T-helper 1 cell (primary cell): ENCODE measurements at places on chromosomes 2 and 18.
A peak's percentile ranks its signal among the peaks of the same experiment; 100 is the strongest.

DNA sequence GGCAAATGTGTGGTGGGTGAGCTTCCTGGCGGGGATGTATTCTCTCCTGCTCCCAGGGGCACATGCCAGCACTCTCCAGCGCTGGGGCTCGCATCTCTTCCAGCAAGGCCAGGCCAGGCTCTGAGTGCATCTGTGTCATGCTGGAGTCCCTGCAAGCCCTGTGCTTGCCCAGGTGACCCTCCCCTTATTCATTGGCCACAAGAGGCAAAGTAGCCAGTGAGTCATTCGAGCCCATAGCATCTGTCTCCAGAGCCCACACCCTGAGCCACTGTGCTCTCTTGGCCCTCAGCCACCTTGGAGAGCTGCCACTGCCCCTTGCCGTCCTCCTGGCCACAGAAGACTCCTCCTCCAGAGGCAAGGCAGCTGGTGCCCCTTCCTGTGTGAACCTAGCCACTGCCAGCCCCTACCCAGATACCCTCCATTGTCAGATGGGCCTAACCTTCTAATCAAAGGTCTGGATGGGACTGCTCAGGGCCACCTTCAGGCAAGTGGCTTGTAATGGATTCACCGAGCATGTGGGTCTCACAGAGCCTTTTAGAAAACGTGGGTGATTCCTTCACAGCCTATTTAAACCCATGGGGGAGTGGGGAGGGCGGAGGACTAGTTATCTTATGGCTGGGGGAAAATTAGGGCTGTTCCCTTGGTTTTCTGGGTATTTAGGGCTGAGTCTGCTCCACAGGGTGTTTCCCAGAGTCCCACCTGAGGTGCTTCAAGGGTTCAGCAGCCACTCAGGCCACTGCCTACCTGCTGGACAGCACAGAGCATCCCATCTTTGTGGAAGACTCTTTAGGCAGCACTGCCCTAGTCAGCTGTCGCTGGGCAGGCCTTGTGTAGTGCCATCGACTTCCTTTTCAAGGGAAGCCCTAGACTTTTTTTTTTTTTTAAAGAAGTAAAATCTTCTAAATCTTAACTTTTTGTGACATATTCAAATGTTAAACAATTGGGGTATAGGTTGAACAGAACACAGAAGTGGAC is 137.4 kb downstream of the ACOXL start:
- no peak for DNase-seq

GRCh38 chr2:85071096-85071495 is 62.1 kb upstream of the TCF7L1 start:
- DNase-seq: no peak

DNA sequence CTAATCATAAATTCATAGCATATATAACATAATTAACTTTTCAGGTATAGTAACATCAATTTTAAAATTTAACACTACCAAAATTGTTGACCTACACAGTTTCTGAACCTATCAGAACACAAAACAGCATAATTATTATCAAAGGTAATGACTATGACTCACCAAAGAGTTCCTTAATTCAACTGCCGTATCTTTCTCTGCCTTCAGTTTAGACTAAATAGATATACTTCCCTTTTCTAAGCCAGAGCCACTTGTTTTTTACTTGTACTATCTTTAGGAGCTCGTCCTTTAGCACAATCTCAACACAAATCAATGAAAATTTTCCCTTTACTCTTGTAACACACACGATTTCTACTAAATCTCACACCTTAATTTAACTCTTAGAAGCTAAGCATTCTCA is 54.4 kb downstream of the CCDC88A start:
- no peak for DNase-seq

DNA sequence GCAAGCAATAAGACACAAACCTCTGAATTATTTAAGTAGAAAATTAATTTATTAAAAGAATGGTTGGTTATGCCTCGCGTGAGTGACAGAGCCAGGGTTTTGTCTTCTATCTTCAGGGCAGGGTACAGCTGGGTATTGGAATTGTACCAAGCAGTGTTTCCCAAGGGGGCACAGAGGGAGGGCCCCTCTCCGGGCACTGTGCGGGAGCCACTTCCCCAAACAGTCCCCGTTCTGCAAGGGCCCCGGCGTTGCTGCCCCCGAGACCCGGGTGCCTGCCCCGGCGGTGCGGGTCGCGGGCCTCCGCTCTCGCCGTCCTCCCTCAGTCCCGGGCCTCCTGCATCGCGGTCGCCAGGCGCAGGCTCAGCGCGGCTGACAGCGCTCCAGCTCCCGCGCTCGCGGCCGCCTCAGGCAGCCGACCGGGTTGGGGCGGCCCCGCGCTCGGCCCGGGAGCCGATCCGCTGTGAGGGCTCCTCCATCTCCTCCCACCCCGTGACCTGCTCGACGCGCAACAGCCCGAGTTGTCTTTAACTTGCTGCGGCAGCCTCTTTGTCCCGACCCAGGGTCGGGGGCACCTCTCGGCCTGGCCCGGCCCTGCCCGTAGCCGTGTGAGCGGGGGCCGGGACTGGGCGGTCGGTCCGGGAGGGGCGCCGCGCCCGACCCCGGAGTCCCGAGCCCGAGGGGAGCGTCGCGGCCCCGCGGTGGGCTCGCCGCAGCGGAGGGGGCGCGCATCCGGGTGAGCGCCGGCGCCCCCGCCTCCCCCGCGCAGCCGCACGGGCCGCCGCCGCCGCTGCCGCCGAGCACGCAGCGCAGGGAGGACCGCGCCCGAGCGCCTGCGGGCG is 620 bp upstream of the GALNT1 start:
- DNase-seq: peak; percentile 18

- DNase-seq: no peak
These were observed 242.2 kb downstream of the ZNF516 start for GRCh38 chr18:76252880-76253279.

DNA sequence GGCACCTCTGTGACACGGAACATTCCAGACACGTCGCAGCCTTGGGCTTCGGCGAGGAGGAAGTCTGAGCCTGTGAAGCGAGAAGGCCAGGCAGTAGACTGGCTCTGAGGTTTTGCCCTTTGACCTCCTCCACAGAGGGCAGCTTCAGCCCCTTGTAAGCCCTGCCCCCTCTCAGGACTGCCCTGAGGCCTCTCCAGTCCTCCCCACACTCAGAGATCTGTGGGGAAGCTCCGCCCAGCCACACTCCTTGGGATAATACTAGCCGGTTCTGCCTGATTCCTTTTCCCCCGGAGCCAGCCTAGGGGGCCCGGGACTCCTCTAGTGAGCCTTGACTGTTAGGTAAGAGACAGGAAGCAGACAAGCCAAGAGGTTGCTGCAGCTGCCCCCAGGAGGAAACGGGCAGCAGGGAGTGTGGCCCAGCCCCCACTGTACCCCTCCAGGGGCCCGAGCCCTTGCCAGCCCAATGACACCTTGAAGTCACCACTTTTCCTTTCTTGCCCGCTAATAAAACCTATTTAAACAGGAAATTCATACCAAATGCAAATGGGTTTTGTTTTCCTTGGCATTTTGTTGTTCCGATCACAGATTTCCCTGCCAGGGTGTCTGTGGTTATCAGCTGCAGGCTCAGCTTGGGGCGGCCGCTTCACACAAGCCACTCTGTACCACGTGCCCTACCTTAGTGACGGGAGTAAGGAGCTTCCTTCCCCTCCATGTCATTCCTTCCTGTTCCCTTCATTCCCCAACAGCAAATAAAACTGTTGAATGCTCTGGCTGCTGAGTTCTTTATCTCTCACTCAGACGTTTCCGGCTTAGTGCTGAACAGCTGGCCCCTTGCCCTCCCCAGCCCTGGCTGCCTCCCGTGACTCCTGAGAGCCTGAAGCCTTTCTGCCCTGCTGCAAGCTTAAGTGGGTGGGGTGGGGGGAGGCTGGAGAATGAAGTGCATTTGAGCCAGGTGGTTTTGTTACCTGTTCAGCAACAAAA is 124.7 kb downstream of the CABLES1 start:
- DNase-seq: no peak

- no peak for DNase-seq
These were observed 623.5 kb upstream of the DDX18 start for GRCh38 chr2:117190856-117191559.
